Activated T-cell treated with anti-CD3 and anti-CD28 coated beads for 48 hours (primary cell): ENCODE measurements at places on chromosomes 11 and 22.

GRCh38 chr11:1473011-1473628, 13.5 kb downstream of the MOB2 start:
- DNase-seq: no peak

DNA sequence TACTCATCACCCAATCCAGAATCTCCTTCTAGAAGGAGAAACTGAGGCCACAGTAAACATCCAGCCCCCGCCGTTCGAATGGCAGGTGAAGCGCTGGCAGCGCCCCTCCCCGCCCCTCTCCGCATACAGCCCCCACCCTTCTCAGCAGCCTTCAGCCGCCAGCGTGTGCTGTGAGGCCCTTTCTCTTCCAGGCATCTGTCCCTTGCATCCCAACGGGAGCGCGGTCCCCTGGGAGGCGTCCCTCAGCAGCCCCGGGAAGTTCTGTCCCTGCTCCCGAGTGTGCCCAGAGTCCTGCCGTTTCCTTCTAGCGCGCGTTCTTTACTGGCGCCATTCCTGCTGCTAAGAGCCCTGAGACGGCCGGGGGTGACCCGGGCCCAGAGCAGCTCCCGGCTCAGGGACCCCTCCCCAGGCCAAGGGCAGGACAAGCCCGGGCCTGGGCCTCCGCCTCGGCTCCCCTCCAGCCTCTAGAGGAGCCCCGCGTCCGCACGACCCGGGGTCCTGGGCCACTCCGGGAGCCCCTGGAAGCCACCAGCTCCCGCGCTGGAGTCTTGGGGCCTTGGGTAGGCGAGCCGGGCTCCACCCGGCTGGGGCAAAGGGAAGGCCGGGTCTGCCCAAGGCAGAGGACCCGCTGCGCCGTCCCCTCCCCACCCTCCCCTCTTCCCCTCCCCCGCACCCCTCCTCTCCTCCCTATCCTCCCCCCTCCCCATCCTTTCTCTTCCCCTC, 450.4 kb downstream of the OPCML start:
- no peak for DNase-seq

DNA sequence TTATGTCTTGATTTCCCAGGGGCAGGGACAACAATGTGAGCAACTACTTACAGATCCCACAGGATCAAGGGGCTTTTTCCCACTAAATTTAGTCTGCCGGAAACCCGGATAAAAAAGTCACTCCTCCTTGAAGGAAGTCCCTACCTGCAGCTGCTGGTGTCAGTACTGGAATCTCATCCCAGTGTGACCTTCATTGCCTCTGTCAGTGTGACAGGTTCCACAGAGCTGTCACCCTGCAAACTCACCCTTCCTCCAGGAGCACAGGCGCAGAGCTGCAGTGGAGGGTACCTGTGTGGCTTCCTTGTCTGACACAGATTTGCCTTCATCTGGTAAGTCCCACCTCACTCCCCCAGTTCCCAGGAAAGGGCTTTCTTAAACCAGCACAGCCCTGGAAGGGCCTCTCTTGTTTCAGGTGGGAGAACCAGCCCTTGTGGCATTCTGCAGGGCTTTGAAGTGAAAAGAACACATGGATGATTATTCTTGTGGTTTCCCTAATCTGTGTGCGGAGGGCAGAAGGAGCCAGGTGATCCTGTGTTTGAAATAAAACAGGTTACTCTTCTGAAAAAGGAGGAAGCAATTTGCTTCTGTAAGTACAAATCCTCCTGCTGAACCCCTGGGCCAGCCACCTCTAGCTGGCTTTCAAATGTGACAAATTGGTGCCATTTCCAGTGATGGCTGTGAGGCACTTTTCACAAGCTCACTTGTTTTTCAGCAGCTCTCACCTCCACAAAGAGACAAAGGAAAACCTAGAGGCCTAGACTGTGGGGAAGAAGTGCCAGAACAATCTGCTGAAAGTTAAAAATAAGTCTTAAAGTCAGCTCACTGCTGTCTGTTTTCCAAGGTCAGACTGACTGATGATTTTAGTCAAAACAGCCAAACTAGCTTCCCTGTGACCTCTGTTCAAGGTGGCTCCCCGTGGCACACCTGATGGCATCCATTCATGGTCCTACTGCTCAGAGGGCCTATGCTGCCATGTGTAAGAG, 9.2 kb upstream of the PRSS23 start:
- no peak for DNase-seq

- DNase-seq: no peak
Measured at GRCh38 chr11:122897606-122898210, 15.1 kb downstream of the JHY start.

GRCh38 chr11:32479291-32479690, 44.0 kb upstream of the WT1 start:
- no peak for DNase-seq

DNA sequence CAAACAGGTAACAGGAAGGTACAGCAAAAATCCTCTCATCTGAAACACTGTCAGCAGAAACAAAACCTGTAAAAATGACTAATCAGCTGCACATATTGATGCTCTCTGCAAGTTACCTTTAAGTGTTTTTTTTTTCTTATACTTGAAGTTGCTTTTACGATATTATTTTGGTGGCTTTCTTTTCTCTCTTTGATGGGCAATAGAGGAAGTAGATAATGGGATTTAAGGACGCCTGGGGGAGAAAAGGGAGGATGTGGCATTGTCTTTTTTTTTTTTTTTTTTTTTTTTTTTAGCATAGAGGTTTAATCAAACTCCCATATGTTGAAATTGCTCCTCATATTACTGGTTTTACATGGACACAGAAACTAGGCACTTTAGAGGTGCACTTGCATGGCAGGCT, 11.4 kb upstream of the ADSL start:
- no peak for DNase-seq

DNA sequence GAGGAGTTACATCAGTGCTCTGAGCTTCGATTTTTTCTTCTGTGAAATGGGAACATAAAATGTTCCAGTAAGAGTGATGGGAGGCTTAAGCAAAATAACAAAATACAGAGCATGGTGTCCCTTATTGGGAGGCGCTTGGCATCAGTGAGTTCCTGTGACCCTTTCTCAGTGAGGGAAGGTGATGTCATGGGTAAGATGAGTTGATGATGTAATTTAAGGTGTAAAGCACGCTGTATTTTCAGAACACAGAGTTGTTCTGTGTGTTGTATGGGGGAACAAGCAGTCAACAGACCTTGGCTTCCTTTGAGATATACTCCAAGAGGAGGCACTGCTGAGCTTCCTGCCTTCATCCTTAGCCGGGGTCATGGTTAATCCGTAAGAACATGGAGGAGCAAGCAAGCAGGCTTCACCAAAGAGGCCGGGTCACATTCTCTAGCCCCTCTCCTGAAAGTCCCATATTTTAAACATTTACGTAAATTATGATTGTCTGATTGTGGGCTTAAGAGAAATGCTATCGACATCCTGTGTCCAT, 266.7 kb downstream of the LARGE1 start:
- DNase-seq: no peak

DNA sequence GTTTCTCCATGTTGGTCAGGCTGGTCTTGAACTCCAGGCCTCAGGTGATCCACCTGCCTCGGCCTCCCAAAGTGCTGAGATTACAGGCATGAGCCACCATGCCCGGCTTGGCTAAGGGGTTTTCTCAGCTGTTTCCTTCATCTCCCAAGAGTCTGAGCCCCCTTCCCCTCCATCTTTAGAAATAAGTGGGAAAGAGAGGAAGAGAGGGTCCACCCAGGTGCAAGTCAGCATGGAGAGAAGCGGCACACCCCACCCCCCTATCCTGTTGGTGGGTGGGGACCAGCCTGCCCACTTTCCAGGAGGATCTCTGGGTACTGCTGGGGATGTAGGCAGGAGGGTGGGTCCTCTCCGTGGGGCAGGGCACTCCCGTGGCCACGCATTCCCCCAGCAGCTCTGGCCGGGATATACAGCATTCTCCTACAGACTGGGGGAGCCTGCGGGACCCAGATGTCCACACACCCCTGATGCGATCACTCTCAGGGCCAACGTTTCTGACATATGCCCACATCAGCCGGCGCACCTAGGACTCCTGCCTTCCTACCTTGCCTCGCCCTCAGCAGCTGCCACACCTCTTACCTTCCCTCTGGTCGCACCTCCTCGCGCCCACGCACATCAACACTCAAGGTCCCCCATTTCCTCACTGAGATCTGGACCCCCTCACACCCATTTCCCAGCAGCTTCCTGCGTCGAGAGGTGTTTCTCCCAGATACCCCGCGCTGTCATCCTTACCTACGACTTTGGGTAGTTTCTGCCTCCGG, 8.9 kb downstream of the SCARF2 start:
- DNase-seq: no peak

DNA sequence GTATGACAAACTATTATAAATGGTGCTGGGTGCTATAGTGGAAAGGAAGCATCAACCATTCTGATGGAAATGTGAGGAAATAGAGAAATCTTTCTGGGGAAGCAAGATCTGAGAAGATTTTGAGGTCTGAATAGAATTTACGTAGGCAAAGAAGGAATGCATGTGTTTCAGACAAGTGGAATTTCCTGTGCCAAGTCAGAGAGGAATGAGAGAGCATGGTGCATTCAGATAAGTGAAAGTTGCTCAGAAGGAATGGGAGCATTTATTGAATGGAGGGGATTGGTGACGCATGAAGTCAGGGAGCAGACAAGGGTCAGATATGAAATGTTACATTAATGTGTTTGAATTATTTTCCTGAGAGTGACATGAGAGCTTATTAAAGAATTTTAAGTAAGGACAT, 725.5 kb downstream of the METTL15 start:
- no peak for DNase-seq

GRCh38 chr11:3834664-3835461, 5.9 kb downstream of the RHOG start:
- DNase-seq: no peak

- DNase-seq: peak; percentile 98
Measured at GRCh38 chr11:65859095-65859811, 980 bp upstream of the MUS81 start.

DNA sequence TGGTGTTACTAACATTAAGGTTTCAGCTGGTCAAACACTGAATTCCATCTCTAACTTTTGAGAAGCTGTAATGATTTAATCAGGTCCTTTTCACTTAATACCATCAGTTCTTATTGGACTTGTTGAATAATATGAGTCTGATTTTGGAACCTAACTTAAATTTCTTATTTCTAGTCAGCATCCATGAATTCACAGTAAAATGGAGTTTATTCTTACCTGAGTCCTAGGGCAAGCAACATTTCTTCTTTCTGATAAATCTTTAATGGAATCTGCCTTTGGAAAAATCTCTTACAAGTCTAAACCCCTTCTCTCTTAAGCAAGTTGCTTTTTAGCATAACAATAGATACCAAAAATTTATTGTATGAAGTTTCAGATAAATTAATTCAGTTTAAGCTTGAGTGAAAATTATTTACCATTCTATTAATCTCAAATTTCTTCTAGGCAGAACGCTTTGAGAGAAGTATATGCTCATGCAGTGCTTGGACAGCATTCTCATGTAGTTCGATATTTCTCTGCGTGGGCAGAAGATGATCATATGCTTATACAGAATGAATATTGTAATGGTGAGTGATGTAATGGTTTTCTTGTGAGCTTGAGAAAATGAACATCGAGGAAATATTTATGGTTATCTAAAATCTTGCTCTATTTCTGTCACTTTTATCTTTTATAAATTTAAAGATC, 3.4 kb downstream of the WEE1 start:
- no peak for DNase-seq

- no peak for DNase-seq
Measured at GRCh38 chr11:35919244-35919643, 24.6 kb upstream of the LDLRAD3 start.

GRCh38 chr11:10742460-10743208, 8.4 kb upstream of the CTR9 start:
- DNase-seq: no peak

GRCh38 chr11:93517041-93517440, 26.1 kb downstream of the SMCO4 start:
- no peak for DNase-seq

DNA sequence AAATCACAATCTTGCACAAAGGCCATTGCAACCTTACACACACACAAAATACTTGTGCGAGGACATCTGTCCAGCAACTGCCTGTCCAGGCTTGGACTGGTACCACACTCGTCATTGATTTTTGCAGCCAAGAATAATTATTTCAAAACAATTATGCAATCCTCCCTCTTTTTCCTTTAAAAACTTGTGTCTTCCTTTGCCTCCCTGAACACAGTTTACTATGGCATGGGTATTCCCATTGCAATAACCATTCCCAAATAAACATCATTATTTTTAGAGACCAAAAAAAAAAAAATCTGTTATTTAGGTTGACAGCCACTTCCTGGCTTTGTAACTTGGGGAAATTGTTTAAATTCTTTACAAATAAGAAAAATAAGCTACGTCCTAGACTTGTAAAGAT, 54.0 kb downstream of the C11orf91 start:
- no peak for DNase-seq

DNA sequence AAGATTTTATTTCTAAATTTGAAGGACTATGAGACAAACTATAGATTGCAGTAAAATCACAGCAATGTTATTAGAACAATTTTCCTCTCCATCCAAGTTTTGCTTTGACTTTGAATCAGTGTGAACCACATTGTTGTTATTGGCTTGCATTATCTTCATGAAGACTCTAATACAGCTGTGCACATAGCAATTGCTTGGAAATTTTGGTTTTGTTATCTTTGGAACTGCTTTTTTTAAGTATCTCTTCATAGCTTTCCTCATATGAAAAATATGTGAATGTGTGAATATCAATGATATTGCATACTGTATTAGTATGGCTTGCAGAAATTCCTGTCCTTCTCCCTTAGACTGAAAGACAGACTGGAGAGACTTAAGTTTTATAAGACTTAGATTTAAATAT, 666.6 kb downstream of the LUZP2 start:
- no peak for DNase-seq

GRCh38 chr22:38264322-38264843, 8.4 kb downstream of the TMEM184B start:
- DNase-seq: no peak

GRCh38 chr22:23569716-23570115, 10.4 kb downstream of the IGLL1 start:
- no peak for DNase-seq

DNA sequence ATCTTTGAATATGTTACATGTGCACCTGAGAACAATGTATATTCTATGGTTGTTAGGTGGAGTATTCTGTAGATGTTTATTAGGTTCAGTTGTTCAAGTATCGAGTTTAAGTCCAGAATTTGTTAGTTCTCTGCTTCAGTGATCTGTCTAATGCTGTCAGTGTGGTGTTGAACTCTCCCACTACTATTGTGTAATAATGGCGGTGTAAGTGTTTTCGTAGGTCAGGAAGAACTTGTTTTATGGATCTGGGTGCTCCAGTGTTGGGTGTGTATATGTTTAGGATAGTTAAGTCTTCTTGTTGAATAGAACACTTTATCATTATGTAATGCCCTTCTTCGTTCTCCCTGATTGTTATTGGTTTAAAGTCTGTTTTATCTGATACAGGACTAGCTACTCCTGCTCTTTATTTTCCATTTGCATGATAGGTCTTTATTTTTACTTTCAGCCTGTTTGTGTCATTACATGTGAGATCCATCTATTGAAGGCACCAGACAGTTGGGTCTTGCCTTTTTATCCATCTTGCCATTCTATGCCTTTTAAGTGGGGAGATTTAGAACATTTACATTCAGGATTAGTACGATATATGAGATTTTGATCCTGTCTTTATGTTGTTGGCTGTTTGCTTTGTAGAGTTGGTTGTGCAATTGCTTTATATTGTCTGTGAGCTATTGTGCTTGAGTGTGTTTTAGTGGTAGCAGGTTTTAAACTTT, 121.6 kb downstream of the DDX10 start:
- DNase-seq: no peak

- DNase-seq: no peak
Measured at GRCh38 chr22:44450503-44450902, 47.5 kb downstream of the RTL6 start.
